ENCODE measurements at places on chromosomes 11 and 22. TPM values are rescaled to one million over a fixed set of nuclear protein-coding genes. Genes with fewer than 3 reads are reported as not detected.

- no peaks in the 10 kb centered on the region for H3K27me3 ChIP-seq
- H3K36me3 ChIP-seq = no peaks in the 10 kb centered on the region
- no peaks in the 10 kb centered on the region for H3K4me1 ChIP-seq
Observed at GRCh38 chr11:132343445-132344175, 973.2 kb downstream of the NTM start.

DNA sequence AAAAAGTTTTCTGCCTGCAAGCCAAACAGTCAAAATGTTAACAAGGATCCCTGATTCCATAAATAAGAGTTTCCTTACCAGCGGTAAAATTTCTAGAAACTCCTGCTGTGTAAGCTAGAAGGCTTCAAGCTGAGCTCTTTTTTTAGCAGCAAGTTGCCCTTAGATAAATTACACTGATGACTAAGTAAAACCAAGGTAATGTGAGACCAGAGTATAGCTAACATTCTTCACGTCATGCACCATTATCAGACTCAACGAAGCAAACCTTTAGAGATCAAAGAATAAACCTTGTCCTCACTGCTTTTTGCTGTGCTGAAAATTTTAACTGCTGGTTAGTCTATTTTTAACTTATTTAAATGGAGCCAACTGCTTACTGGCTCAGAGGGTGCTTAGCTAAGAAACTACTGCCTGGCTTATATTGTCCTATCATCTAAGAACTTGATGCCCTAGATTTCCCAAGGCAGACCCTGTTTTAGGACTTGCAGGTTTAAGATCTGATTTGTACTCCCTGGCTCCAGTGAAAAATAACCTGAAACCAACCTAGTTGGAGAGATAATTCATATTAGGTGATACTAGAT, 900.7 kb downstream of the JRKL start:
- H3K4me3 ChIP-seq = no peak overlapping the region
- no peaks in the 10 kb centered on the region for H3K36me3 ChIP-seq
- DNase-seq = no peak
- no peak overlapping the region for H3K27ac ChIP-seq

DNA sequence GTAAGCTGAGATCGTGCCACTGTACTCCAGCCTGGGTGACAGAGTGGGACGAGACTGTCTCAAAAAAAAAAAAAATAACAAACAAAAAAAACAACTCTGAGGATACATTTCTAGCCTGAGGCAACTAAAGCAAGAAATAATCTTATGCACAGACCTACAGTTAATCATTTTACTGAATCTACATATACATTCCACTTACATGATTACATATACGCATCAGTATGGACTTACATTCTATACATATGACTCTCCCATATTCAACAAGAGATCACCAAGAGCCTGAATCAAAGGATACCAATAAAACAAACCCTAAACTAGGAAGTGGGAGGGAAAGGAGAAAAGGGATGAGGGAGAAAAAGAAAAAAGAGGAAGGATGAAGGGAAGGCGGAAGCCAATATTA, 1.1 kb downstream of the ALG8 start:
- no peaks in the 10 kb centered on the region for H3K27me3 ChIP-seq
- DNase-seq = no peak
- peaks cover 3% of the 10 kb centered on the region for H3K36me3 ChIP-seq
- peaks cover 8% of the 10 kb centered on the region for H3K4me1 ChIP-seq

The FGF4 gene
- total RNA-seq = not detected

The KIRREL3 gene
- total RNA-seq = not detected

The RFPL2 gene
- 1.1 TPM for total RNA-seq

The ROBO4 gene
- total RNA-seq = not detected
